Non-pigmented ciliary epithelial cell (primary cell): ENCODE measurements at places on chromosomes 7 and 10.
A peak's percentile ranks its signal among the peaks of the same experiment; 100 is the strongest.

- no peak for DNase-seq
Observed at GRCh38 chr7:114851406-114852061, 70.4 kb upstream of the MDFIC start.

- DNase-seq, result no peak
Observed at GRCh38 chr7:55251313-55251712, 113.8 kb upstream of the LANCL2 start.

DNA sequence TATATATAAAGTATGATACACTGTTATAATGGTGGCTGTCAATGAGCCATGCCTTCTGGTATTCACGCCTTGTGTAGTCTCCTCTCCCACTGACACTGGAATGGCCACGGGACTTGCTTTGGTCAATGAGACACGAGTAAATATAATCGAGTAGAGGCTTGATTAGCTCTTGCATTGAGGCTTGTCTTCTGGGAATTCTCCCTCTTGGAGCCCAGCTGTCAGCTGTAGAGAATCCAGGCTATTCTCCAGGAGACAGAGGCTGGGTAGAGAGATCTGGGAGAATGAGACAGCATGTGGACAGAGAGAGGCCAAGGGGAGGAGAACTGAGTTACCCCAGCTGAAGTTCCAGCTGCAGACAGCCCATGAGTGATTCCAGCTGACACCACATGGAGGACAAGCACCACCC lies 25.2 kb upstream of the PLCE1 start:
- DNase-seq, result no peak

- no peak for DNase-seq
Observed at GRCh38 chr10:109922358-109922975, 844 bp downstream of the XPNPEP1 start.

DNA sequence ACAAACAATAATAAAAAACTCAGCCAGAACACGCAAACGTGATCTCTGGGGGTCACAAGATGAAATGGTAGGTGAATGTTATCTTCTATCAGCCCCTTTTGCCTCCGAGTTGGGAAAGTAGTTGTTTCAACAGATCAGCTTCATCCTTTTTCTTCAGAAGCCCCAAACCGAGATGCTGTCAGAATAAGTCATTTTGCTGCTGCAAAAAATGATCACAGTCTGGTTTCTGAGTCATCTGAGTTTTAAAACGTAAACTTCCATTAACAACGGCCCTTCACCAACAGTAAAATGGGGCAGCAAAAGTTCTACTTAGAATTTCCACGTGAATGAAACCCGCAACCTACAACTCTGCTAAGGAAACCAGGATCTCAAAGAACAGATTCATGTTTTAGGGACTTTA lies 44.9 kb downstream of the JCAD start:
- DNase-seq, result no peak

- DNase-seq, result no peak
Observed at GRCh38 chr7:23283086-23283485, 16.1 kb upstream of the MALSU1 start.

DNA sequence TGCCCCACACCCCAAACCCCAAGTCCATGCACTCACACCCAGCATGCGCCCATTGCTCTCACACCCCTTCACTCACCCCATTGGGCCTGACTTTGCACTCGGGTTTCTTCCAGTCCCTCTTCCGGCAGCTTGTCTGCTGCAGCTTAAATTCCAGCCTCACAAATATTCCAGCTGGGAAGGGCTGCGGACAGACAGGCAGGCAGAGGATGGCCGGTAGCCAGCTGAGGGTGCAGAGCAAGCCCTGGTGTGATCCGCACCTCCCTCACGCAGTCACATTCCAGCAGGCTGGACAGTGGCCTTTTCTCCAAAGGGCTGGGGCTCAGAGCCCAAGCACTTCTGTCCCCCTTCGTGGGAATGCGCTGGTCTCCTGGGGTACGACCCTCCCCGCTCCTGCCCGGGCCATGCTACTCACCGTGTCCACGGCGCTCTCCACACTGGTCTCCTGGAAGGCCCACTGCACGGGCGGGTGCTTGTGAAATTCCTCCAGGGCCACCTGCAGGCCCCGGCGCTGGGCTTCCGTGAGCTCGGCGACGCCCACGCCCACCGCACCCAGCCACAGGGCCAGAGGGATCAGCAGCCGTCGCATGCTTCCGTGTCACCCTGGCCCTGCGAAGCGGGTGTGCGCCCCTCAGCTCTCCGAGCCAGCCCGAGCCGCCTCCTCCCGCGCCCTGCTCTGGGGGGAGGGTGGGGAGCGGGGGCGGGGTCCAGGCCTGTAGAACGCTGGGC lies 1.2 kb downstream of the RARRES2 start:
- no peak for DNase-seq

DNA sequence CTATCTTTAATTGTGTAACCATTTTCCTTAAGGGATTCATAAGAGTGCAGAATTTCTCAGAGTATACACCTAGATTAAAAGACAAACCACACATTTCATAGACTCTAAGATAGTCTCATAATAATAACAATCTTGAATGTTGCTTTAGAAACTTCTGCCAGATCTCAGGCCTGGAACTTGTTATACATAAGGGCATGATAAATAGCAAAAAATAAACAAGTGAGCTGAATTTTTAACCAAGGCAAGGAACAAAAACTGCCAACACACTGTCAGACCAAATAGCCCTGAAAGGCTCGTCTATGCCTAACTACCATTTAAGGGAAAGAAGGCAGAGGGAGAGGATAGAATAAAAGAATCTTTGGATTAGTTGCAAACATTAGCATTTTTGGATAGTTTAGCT lies 65.8 kb upstream of the SEMA3C start:
- no peak for DNase-seq

GRCh38 chr7:117805241-117805640 lies 68.0 kb downstream of the CTTNBP2 start:
- DNase-seq, result no peak

DNA sequence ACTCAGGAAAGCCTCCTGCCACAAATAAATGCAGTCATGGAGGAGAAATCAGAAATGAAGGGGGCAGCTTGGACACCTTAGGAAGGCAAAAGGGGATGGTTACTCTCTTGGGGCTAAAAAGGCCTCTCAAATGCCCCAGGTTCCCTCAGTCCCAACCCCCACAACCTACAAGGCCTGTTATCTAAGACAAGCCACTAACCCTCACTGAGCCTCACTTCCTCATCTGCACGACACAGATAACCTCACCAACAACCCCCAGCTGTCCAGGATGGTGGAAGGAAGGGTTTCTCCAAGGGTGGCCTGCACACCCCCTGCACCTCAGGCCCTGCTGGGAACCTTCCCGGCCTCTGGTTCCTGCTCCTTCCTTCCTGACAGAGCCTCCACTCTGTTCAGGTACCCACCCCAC lies 29.2 kb downstream of the SORBS1 start:
- DNase-seq, result no peak

DNA sequence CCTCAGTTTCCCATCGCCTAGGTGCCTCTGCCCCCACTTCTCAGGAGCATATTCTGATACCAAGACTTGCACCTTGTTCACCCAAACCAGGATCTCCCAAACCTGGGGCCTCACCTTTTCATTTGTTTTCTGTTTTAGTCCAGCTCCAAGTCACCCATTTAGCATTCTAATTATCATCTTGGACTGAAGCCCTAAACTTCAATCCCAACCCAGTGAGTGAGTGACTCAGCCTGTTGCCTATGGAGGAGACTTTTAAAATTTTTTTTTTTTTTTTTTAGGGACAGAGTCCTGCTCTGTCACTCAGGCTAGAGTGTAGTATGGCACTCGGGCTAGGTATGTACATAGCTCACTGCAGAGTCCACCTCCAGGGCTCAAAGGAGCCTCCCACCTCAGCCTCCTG lies 378.9 kb upstream of the AUTS2 start:
- DNase-seq, result no peak

GRCh38 chr7:2638224-2638991 lies 6.6 kb downstream of the TTYH3 start:
- no peak for DNase-seq

GRCh38 chr7:129536323-129536722 lies 34.0 kb downstream of the SMKR1 start:
- DNase-seq, result no peak

GRCh38 chr7:8255680-8256655 lies 6.0 kb downstream of the ICA1 start:
- no peak for DNase-seq

- no peak for DNase-seq
Observed at GRCh38 chr7:148556892-148557291, 33.7 kb upstream of the C7orf33 start.

DNA sequence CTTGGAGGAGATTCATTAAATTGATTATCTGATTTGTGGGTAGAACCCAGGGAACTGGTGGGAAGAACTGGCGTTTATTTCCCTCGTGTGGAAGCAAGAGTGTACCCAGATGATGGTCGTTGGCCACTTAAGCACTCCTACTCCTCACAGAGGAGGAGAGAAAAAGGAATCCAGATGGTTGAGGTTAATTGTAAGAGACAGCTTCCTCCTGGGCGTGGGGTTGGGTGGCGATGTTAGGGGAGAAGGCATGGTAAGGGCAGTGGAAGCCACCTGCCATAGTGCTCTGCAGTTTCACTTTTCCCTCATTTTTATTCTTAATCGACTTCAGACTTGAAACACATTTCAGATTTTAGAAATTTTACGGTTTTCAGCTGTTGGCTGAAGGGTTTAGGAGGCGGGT lies 104.1 kb downstream of the DOCK1 start:
- DNase-seq, result no peak

GRCh38 chr7:99728615-99729014 lies 6.4 kb downstream of the CYP3A7 start:
- DNase-seq, result no peak

GRCh38 chr10:22049635-22050034 lies 46.1 kb upstream of the DNAJC1 start:
- no peak for DNase-seq

GRCh38 chr7:44752822-44753221 lies 4.2 kb downstream of the ZMIZ2 start:
- DNase-seq, result no peak

DNA sequence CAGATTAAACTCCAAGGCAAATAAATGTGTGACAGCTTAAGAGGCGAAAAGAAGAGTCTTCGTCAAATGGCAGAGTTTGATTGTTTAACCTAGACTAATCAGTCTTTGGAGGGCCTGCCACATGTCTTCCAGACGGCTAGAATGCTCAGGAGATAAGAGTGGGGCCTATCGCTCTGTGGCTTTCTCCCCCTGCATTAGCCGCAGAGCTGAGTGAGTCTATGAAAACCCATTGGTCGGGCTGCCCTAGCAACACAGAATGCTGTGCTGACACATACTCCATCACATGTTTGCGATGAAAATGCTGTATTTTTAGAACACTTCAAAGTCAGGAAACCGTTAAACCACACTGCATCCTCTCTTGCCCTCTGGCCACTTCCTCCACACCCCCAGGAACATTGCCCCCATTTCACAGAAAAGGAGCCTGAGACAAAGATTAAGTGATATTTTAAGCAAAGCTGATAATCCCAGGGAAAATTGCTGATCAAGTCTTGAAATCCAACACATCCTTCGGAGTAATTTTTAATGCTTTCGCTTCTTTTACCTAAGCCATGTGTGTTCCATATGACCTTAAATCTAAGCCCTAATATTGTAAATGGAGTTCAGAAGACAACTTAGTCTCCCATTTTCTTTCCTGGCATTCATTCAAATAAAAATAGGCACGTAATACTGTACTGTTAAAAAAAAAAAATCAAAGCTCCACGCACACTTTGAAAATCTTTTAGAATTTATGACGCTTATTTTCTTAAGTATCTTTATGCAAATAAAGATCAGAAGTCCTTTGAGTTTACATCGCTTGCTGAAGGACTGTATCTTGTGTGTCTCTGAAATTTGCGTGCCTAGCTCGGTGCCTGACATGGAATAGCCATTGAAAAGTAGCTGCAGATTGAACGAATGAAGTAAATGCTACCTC lies 161.2 kb downstream of the CELF2 start:
- peak; percentile 46 for DNase-seq

- DNase-seq, result no peak
Observed at GRCh38 chr10:47051741-47052238, 140.6 kb downstream of the PTPN20 start.

- DNase-seq, result peak; percentile 40
Observed at GRCh38 chr10:28664369-28664740, 13.0 kb upstream of the BAMBI start.

GRCh38 chr7:78222001-78222751 lies 423.6 kb downstream of the PHTF2 start:
- no peak for DNase-seq

DNA sequence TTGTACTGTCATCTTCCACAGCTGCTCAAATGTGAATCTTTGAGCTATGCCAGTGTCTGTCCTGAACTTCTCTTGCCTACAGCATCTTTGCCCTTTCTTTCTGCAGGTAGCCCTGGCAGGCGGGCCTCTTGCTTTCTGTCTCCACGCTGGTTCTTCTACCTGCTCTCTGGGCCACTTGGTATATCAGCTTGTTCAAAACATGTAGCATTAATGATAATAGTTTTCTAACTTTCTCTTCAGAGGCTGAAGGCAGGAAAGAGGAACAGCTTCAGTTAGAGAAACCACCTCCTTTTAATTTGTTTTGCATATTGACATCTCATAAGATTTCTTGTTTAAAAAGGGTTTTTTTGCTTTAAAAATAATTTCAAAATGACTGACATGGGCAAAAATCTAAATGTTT lies 923 bp upstream of the FGL2 start:
- DNase-seq, result no peak

DNA sequence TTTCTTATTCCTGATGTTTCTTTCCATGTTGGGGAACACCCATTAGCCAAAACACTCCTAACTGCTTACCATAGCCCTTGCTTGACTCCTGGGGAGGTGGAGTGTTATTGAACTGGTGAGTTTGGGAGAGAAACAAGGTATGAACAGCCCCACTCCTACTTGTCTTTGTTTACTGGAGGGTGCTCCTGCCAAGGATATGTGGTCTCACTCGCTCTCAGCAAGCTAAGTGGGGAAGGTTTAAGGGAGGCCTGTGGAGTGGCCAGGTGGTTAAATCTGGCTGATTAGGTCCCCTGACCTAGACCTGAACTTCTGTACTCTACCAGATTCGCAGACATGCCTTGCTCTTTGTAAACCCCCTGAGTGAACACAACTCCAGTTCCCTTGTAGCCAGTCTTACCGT lies 300.1 kb downstream of the PTEN start:
- no peak for DNase-seq

- no peak for DNase-seq
Observed at GRCh38 chr10:128556182-128557110, 430.2 kb upstream of the MKI67 start.

GRCh38 chr7:129522088-129522970 lies 20.0 kb downstream of the SMKR1 start:
- DNase-seq, result no peak

- no peak for DNase-seq
Observed at GRCh38 chr10:127694580-127695193, 42.3 kb upstream of the FOXI2 start.

GRCh38 chr7:30062587-30062986 lies 34.4 kb downstream of the PLEKHA8 start:
- no peak for DNase-seq

DNA sequence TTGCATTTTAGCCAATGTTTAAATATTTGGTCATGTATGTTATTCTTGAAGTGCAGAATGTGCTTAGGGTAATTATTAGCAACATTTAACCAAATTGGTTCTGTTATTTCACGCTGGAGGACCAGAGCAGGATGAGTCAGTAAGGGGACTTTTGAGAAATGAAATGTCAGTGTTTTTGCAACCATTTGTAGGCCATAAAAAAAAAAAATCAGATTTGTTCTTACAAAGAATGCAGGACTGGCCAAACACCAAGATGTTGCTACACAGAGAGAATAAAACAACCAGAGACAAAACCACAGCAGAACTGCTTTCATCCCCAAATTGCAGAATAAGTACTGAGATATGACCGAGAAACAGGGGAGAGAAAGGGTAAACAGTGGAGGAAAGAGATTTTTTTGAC lies 62.1 kb downstream of the TPST1 start:
- DNase-seq, result peak; percentile 66
